Inflammatory macrophage (primary cell): ENCODE measurements at places on chromosomes 5 and 9.
A peak's percentile ranks its signal among the peaks of the same experiment; 100 is the strongest.

DNA sequence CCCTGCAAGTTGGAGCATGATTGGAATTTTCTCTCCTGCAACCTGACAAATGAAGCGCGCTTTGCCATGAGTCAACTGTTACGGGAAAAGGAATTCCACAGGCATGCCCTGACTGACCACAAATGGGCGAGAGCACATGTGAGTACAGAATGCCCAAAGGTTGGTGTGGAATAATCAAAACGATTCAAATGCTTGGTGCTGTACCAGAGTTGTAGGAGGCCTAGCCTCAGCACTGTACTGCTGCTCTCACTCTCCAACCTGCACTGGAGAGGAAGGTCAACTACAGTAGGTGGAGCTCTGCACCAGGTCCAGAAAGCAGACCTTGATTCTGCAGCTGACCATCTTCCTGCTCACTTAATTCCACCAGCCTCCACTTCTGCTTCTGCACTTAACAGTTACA is 406.9 kb upstream of the ACTBL2 start:
- DNase-seq: no peak

DNA sequence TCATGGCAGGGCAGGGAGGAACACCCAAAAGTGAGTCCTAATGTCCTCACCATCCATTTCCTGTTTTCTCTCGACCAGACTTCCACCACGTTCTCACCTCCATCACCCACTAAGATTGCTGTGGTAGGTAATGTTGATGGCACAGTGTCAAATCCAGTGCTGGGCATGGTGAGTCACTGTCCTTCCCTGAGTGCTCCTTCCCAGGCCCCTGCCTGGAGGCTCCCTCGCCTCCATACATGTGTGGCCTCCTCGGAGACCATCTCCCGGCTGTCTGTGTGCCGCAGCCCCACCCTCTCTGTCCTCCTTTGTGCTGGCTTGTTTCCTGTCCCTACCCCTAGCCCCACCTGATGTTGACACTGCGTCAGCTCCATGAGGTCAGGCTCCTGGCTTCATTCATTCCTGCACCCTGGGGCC is 177.5 kb downstream of the SYK start:
- DNase-seq: no peak

DNA sequence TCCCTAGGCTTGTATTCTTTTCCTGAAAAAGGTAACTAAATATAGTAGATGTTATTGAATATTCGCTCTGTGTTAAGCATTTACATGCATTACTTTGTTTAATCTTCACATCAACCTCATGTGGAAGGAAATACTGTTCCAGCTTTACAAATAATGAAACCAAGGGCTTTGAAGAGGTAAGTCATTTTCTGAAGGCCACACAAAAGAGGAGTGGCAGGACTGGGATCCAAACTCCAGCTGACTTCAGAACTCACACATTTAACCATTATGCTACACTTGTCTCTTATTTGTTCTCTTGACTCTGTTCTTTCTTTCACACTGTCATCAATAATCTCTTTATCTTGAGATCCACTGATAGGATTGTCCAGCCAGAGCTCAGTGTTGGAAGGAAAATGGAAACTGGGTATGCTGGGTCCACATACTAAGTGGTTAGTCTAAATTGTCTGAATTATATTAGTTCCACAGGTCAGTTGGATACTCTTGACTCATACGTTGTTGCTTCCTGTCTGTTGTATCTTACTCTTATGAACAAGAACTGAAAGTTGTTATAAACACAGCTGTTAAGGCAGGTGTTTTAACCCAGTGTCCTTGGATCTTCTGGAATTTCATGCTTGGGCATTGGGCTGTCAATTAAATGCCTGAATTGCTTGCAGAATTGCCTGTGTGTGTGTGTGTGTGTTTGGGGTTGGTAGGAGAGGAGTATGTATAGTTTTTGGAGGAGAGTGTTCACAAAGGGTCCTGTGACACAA is 65.6 kb downstream of the TLE4 start:
- no peak for DNase-seq

DNA sequence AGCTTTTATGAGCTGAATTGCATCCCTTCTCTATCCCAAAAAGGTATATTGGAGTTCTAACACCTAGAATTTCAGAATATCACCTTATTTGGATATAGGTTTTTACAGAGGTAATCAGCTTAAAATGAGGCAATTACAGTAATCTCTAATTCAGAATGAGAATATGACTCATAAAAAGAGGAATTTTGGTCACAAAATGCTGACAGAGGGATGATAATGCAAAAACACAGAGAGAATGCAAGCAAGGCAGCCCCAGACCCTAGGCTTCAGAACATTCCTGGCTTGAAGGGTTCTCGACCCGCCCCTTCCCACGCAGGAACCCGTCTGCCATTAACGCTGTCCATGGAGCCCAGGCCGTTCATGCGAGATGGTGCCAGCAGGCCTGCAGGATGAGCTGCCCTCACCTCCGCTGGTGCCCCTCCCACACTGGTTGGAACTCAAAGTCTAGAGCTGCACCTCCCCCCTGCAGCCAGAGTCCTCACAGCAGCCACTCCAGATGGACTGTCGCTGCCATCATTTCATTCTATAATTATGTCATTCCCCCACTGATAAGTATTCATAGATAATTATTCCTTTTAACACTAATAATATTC is 1173.4 kb upstream of the ACO1 start:
- peak; percentile 57 for DNase-seq

DNA sequence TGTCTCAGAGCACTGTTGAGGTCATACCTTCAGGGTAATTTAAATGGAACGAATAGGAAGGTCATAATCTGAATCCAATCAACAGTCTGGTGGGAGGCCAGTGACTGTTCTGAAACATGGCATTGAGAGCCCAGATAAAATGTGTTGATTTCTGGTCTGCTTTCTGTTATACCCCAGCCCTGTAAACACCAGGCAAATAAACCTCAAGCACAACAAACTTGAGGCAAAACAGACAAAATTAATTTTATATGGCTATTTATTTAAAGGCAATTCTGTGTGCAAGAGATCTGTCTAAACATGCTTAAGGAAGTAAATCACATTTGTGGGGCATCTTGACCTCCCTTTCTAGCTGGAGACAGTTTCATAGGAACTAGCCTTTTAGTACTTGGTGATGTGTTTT is 140.9 kb upstream of the SPEF2 start:
- no peak for DNase-seq

- DNase-seq: no peak
Measured at GRCh38 chr9:80125731-80126264, 554.0 kb downstream of the TLE4 start.

GRCh38 chr5:12284604-12285003 is 380.4 kb upstream of the CTNND2 start:
- DNase-seq: no peak

- no peak for DNase-seq
Measured at GRCh38 chr5:60178101-60178500, 284.6 kb upstream of the PDE4D start.

DNA sequence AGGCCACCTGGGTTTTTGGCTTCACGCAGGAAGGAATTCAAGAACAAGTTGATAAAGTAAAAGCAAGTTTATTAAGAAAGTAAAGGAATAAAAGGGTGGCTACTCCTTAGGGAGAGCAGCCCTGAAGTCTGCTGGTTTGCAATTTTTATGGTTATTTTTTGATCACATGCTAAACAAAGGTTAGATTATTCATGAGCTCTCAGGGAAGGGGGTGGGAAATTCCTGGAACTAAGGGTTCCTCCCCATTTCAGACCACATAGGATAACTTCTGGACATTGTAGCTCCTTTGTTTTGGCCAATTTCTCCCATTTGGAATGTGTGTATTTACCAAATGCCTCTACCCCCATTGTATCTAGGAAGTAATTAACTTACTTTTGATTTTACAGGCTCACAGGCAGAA is 63.9 kb upstream of the SYK start:
- no peak for DNase-seq

DNA sequence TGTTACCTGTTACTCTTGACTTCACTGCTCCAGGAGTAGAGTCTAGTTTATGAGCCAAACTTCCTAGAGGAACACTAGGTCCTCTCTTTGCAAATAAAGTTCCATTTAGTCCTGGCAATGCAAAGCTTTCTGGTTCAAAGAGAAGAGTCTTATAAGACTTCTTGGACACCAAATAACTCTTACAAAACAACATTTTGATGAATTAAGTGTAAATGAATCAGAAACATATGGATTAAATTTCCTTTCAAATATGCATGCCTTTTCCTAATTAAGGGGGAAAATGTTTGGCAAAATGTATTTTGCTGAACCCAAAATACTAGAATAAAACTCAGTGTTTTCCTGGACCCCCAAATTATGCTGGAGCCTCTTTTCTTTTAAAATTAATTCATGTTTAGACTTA is 388.0 kb downstream of the FGF10 start:
- DNase-seq: no peak

DNA sequence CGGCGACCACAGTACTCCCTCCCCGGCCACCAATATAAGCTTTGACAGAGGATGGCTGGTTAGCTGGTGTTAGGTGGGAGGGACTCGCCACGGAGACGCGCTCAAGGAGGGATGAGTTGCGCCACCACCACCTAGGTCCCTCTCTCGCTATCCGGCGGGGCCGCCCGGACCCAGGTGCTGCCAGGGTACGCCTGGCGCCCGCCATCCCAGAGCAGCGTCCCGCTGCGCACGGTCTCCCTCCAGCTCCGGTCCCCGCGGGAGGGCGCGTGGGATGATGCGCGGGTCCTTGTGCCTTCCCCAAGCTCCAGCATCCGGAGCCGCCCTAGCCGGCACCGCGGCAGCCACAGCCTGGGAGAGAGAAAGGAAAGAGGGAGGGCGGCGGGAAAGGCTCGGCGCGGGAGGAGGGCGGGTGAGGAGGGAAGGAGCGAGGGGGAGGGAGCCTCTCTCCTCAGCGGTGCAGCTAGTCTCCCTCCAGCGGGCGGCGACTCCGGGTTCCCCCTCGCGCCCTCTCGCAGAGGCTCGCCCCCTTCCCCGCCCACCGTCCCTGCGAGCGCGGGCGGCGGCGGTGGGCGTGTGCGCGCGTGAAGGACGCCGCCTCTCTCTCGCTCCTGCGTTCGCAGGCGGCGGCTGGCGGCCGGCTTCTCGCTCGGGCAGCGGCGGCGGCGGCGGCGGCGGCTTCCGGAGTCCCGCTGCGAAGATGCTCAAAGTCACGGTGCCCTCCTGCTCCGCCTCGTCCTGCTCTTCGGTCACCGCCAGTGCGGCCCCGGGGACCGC is at the start of gene CAMK4:
CAMK4 (plus strand) TSS at position 598 of the 774 bp plus-strand sequence; CDS start at position 698, 100 bp downstream.
- no peak for DNase-seq

DNA sequence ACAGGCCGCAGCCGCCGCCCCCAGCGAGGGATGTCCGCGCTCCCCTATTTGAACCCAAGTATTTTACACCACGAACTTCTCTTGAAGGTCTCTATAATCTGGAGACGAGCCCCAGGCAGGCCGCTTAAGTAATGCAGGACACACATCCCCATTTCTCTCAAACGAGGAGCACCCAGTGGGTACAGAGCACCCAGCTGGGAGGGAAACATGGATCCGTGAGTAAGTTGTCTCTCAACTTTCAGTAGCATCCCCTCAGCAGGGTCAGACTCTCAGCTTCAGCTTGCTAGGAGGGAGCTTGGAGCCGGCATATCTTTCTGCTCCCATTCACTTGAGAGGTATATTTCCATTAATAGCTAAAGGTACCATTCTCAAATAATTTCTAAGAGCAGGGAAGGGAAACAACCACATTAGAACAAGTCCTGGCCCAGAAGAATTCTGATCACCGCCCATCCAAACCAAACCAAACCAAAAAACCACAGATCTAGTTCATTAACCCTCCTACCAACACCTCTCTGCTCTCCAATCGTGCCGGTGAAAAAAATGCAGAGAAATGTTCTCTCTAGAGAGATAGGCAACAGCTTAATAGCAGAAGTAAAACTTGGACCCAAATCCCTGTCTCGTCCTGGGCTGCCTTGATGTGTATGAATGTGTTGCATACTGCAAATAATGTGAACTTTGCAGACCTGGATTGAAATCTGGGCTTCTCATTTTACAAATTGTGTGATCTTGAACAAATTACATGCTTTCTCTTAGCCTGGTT is 910 bp downstream of the TDRD7 start:
- DNase-seq: peak; percentile 32

GRCh38 chr5:55850839-55851674 is at the start of gene IL31RA:
Gene IL31RA (plus strand): TSS chr5:55851357. CDS start chr5:55851571, 214 bp downstream.
- DNase-seq: no peak

GRCh38 chr9:108885643-108886348 is 23.7 kb downstream of the ACTL7A start:
- no peak for DNase-seq

- no peak for DNase-seq
Measured at GRCh38 chr5:135195270-135195608, 161.2 kb upstream of the PITX1 start.

DNA sequence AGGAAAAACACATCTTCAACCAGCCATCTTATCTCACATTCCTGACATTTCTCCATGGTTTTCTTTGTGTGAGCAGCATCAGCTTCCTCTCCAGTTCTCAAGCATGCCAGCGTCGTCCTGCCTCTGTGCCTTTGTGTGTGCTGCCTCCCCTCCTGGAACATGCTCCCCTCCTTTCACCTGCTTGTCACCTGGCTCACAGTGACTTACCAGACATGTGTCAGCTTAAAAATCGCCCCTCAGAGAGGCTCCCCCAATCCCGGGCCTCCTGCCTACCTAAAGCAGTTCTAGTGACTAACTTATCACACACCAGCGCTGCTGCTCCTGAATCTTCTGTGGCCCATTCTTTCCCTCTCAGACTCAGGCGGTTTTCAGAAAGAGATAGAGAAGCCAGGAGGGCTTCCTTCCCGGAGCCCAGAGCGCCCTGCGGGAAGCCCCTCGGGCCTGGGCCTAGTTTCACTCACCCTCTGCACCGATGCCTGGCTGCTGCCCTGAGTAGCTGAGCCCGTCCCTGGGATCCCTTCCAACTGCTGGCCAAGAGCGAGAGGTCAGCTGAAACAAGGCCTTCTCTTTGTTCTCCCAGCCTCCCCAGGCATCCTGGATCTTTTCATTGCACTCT is 51.1 kb upstream of the MVB12B start:
- DNase-seq: no peak

DNA sequence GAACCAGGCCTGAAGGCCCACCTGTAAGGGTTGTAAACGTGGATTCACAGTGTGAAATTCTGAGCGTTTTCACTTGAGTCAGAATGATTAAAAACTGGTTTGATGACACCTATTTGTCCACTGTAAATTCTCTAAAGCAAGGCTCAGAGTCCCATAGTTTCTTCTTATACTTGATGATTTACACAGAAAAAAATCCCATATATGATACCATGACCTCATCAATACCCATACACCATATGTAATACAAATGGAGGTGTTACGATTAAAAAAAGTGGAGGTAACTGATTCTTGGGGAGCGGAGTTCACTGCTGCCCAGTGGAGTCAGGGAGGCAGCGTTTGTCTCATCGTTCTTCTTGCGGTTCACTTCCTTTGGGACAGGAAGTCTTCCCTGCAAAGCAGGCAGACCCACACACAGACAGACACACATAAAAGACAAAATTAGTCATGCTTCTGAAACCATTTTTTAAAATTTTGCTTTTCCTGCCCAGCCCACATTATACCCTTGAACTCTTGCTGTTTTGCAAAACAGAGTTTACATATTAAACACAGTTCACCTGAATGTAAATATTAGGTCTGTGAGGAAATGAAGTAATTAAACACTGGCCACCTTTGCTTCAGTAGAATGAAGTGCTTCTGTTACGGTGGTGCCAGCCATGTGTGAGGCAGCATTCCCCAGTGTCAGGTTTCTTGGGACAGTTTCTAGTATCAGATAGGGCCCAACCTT is 26.2 kb downstream of the NREP start:
- no peak for DNase-seq
